ENCODE measurements at places on chromosomes 6 and 20.

- DNase-seq, result no peak
Observed at GRCh38 chr6:96704713-96705112, 132.6 kb downstream of the GPR63 start.

- DNase-seq, result no peak
Observed at GRCh38 chr6:109894181-109894580, 83.9 kb upstream of the GPR6 start.

- DNase-seq, result peak; percentile 15
Observed at GRCh38 chr20:17617212-17617867, 47.5 kb downstream of the DSTN start.

DNA sequence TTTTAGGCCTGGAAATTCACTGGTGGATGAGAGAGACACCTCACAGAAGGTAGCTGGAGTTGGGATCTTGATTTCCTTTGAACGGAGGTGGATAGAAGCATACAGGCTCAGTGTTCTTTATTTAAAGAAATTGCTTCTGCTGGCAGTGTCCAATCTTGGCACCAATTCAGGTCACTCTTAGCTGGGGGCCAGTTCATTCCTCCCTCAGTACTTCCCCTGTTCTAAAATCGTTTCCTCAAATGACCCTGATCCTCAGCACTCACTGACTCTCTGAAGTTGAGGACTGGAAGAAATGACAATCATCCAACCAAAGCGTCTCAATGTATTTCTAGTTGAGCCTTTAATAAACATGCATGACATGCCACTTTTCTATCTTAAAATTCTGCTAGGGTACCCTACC is 472.5 kb upstream of the BTBD3 start:
- no peak for DNase-seq

DNA sequence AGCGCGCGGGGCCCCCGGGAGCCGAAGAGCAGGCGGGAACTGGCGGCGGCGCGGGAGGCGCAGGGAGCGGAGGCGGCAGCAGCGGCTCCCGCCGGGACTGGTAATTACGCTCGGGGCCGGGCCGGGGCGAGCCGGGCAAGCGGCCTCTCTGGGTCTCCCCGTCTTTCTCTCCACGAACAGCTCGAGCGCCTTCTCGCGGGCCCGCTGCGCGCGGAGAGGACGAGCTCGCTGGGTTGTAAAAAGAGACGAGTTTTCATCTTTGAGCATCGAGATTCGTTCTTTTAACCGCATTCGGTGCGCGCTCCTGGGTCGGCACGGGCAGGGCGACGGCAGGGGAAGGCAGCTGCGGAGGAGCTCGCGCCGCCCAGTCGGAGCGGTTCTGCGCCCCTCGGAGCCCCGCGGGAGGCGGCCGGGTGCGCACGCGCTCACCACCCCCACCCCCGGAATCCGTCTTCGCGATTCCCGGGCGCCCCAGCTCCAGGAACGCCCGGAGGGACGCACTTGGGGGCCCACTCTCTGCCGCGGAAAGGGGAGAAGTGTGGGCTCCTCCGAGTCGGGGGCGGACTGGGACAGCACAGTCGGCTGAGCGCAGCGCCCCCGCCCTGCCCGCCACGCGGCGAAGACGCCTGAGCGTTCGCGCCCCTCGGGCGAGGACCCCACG is 38.0 kb downstream of the YTHDF1 start:
- DNase-seq, result no peak

DNA sequence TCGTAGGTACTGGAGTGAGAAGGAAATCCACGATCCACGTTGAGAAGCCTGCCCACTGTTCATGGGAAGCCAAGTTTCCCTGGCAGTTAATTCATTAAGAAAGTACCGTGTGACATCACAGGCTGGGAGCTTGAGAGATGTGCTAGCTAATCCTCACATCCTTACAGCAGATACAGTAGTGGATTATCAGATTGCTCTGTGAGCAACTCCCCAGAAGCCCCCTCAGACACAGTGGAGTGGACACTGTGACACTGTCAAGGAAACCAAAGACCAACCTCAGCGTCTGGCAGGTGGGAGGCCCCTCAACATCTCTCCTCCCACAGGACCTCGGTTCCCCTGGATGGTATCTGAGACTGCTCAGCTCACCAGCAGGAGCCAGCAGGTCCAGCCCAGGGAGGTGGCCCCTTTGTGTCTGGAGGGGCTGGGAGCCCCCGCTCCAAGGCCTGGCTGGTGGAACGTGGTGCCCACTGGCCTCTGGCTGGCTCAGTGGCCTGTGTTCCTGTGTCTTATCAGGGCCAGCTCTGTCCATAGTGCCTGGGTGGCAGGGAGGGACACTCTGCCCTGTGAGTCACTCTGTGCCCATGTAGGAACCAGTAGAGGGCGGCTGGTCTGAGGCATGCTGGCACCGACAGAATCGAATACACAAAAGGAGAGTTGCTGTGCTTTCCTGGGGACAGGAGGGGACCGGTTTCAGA is 7.2 kb downstream of the PYGB start:
- DNase-seq, result no peak

DNA sequence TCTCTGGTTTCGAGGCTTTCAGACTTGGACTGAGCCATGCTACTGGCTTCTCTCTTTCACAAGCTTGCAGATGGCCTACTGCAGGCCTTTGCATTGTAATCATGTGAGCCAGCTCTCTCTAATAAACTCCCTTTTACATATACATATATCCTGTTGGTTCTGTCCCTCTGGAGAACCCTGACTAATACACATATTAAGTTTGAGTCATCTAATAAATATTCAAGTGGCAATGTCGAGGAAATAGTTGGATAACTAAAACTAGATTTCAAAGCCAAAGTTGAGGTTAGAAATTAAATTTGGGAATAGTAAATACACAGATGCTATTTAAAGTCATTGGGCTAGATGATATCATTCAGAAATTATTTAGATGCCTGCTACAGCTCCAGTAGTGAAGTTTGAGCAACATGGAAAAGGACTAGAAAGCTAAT is 1343.4 kb downstream of the GRIK2 start:
- DNase-seq, result no peak

GRCh38 chr6:170080169-170080827 is 210.6 kb downstream of the DLL1 start:
- no peak for DNase-seq

DNA sequence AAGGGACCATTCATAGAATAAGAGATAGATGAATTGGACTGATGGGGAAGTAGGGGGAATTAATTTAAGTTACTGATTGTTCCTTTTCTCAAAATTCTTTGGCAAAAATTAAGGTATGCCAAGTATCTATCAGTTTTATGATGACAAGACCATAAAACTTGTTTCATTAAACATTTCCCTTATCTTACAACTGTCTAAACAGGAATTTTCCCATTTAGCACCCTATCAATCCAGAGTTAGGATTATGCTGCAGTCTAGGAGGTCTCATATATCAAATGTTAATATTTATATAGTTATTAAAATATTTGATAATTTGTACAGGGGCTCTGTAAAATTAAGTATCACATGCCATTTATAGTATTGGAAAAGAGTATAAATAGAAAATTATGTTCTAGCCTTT is 51.5 kb upstream of the ARID1B start:
- no peak for DNase-seq

GRCh38 chr6:88208726-88209125 is 42.6 kb upstream of the CNR1 start:
- no peak for DNase-seq

GRCh38 chr6:17972074-17972952 is 15.1 kb downstream of the KIF13A start:
- DNase-seq, result no peak

DNA sequence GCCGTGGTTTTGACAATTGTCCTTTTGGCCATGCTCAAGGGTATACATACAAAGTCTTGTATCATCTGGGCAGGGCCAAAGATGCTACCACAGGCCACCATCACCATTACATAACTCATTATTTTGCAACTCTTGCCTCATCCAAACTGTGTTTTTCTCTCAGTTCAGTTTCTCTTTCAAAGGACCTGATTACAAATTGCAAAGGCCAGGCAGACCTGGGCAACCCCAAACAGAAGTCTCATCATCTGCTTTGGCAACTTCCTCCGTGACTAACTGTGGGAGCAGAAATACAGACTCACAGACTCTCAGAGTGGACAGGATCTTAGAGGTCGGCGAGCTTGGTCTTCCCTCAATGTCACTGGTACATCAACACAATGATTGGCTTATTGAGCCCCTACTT is 117.8 kb upstream of the NEDD9 start:
- no peak for DNase-seq

DNA sequence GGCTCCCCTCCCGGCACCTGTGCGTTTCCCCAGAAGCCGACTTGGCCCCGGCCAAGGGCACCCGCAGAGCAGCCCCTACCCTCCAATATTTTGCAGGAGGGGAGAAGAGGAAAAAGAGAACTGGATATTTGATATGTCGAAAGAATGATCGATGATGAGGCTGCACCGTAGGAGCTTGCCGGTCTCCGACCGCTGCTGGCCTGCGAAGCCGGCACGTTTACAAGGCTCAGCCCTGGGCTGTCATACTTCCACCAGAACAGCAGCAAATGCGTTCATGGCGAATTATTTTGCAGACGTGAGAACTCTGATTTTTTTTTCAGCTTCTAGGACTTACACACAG is 296.7 kb downstream of the TFAP2C start:
- no peak for DNase-seq

DNA sequence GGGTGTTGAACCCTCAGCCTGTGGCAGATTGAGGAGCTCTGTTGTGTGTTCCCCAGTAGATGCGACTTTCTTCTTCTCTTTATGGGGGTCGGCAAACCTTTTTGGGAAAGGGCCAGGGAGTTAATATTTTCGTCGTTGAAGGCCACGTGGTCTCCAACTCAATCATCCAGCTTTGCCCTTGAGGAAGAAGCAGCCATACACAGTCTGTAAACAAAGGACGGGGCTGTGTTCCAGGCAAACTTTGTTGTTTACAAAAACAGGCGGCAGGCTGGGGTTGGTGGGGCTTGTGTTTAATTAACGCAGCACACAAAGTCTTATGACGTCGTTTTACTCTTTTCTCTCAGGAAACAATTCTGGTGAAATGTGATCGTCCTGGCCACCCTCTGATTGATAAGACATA is 20.2 kb downstream of the KIF25 start:
- DNase-seq, result no peak

DNA sequence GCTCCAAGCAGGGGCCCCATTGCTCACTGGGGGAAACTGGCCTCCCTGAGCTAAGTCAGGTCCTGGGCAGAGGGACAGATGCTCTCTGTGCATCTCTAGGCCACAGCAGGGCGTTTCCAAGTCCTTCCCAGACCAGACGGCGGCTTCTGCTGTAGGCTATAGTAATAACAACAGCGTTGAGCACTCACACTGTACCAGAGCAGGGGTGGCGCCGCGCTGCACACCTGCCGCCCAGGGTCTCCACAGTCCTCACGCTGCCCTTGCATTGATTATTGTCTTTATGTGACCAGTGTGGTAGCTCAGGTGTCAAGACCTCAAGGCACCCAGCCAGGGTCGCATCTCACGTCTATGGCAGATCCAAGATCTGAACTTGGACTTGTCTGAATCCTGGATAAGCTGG is 14.9 kb upstream of the CCN5 start:
- no peak for DNase-seq

DNA sequence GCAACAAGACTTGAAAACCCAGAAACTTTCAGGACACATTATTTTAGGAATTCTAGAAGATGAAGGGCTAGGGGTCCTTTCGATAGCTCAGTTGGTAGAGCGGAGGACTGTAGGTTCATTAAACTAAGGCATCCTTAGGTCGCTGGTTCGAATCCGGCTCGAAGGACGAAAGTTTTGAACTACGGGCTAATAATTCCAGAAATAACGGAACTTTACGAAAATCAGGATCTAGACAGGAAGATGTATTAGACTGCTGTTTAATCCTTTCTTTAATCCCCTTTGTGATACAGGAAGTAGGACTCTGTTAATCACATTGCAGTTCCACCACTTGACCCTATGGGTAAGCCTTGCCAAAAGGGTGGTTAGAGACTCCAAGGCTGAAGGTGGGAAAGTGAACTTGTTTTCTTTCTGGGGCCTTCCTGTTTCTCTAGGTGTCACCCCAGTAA is 21.2 kb upstream of the ABT1 start:
- DNase-seq, result no peak

- DNase-seq, result no peak
Observed at GRCh38 chr20:18533978-18534644, 26.4 kb downstream of the SEC23B start.

GRCh38 chr20:58349570-58349969 is 39.5 kb upstream of the VAPB start:
- DNase-seq, result no peak

- no peak for DNase-seq
Observed at GRCh38 chr6:130381459-130382380, 15.9 kb downstream of the TMEM200A start.

GRCh38 chr20:33838035-33838864 is 27.1 kb downstream of the CHMP4B start:
- no peak for DNase-seq

- no peak for DNase-seq
Observed at GRCh38 chr6:13445744-13446115, 41.7 kb downstream of the GFOD1 start.

- no peak for DNase-seq
Observed at GRCh38 chr20:58817748-58818147, 33.0 kb downstream of the GNAS-AS1 start.

DNA sequence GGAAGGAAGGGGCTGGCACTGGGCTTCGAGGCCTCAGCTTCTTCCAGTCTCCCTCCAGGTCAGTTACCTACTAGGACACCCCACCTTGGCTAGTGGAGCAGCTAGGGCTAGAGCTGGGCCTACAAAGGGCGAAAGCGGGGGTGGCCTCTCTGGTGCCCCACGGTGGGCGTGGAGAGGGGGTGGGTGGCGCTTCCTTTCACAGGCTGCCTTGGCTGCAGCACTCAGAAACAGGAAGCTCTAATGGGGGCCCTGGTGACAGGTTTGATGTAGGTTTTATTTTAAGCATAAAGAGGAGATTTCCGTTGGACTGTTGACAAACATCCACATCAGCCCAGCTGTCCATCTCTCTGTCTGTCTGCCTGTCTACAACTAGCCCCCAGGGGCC is 13.4 kb downstream of the FAM110A start:
- DNase-seq, result no peak

GRCh38 chr6:150894935-150895552 is 29.5 kb downstream of the MTHFD1L start:
- DNase-seq, result no peak

DNA sequence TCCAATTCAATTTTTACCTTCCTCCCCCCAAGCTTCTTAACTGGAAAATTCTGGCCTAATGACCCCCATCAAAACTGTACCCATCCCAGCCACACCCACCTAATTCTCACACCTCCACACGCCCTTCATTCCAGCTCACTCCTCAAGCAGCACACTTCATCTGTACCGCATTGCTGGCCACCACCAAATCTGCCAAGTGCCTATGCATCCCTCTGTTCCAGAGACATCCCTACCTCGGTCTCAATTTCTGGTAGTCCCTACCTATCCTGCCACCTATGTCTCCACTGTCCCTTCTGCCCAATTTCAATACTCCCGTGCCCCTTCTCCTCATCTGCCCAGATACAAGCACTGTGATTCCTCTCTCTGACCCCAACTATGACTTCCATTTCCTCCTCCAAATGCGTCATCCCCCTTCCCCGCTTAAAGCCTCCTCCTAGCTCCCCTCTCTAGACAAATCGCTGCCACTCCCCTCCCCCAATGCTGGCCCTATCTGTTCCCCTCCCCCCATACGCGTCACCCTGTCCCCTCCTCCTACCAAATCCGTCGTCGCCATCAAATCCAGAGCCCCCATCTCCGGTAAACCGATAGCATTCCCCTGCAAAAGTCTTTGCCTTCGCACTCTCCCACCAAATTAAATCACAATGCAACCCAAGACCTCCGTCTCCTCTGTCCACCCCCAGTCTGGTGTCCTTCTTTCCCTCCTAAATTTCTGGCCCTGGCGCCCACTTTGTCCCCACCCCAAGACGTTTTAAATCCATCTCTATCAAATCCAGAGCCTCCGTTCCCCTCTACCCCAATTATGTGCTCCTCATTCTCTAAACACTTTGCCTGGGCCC is 1.2 kb downstream of the MTCH1 start:
- DNase-seq, result no peak

All from NCI-H1930 (cell line).